ENCODE measurements at places on chromosomes 12 and 14.

DNA sequence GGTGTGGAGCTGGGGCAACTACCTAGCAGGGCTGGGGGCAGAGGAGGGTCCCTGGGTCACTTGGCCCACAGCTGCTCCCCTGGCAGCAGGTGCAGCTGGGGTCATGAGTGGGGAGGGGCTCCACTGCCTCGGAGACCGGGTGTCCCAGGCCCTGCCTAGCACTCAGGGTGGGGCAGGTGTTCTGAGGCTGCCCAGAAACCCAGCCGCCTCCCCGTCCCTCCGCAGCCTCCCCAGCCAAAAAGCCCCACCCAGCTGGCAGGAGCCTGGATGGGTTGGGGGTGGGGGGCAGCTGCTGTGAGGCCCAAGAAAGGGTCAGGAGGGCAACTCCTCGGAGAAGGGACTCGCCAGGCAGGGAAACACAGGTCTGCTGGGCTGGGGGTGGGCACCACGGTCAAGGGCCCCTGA is 11.2 kb downstream of the AHNAK2 start:
- DNase-seq = no peak

DNA sequence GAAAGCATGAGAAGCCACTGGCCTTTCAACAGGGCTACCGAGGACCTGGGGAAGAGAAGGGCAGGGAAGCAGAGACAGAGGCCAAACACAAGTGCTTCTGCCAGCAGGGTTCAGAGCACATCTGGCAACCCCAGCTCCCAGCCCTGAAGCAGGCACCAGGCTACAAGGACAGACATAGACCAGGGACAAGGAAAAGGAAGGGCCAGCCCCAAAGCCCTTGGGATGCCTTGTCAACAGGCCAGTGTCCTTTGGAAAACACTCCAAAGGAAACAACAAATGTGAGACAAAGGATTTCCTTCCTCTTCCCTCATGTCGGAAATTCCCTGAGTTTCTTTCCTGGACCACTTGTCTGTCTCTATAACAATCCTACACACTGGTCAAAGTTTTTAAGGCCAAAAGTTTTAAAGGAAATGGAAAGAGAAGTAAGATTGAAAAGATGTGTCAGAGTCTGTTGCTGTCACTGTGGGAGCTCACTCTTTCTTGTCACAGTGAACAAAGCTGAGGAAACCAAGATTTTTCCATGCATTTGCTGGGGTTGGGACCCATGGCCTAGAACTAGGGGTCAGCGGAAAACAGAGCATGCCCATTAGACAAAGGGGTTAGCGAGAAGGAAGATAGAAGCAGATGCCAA is 59.4 kb downstream of the TTC9 start:
- DNase-seq = no peak

GRCh38 chr14:91331721-91332120 is 85.9 kb downstream of the CCDC88C start:
- DNase-seq = no peak

- DNase-seq = no peak
Measured at GRCh38 chr12:21891751-21892217, 49.4 kb downstream of the ABCC9 start.

- DNase-seq = no peak
Measured at GRCh38 chr12:645563-646071, 17.6 kb downstream of the NINJ2 start.

Measured in activated T-helper 1 cell treated with anti-CD3 and anti-CD28 coated beads, Interleukin-2, amount 50 U/mL, for 16 hours (primary cell).